Central memory CD8-positive, alpha-beta T cell (primary cell): ENCODE measurements at places on chromosomes 11 and 22.

GRCh38 chr11:68527585-68527984, 67.0 kb downstream of the PPP6R3 start:
- no peak for DNase-seq

DNA sequence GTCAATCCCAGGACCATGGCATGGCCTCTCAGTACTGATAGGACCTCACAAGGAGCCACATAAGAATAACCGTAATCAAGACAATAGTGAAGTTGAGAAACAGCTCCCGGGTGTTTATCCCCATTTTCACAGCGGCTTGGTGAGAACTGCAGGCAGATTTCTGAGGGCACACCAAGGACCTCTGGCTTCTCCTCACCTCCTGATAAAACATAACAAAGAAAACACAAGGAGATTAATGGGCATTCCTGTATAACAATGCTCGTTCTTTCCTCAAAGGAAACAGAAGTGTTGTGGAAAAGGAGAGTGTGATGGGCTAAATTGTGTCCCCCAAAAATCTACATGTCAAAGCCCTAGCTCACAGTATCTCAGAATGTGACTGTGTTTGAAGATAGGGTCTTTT, 4.0 kb downstream of the SLN start:
- no peak for DNase-seq

- DNase-seq, result no peak
These were observed 75.8 kb upstream of the SESN3 start for GRCh38 chr11:95306801-95307200.

GRCh38 chr11:36362902-36363301, 66.8 kb downstream of the PRR5L start:
- DNase-seq, result no peak

DNA sequence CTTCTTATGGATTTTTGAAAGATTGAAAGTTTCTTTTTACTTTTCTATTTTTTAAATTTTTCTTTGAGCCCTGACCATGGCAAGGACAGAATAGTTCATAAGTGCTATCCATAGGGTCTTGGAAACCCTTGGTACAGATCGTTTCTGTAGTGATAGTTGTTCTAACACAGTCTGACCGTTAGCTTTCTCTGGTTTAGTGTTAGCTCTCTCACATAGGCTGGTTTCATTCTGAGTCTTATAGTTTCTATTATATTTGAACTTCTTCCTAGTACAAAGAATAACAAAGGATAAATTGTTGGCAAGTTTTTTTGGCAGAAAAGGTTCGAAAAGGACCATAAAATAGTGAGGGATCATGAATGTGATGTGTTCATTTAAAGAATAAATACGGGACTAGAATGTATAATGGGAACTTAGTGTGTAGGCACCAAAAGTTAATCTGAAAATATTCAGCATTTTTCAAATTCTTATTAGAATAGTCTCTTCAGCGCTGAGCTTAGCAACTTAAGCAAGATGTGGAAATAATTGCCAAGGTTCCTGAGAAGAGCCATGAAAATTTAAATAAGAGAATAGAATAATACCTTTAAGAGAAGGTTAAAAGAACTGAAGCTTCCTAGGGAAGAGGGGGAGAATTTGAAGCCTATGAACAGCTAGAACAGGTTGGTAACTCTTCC, 24.1 kb downstream of the FDX1 start:
- DNase-seq, result no peak

GRCh38 chr11:62245271-62245753, 3.3 kb downstream of the SCGB1D2 start:
- DNase-seq, result no peak

DNA sequence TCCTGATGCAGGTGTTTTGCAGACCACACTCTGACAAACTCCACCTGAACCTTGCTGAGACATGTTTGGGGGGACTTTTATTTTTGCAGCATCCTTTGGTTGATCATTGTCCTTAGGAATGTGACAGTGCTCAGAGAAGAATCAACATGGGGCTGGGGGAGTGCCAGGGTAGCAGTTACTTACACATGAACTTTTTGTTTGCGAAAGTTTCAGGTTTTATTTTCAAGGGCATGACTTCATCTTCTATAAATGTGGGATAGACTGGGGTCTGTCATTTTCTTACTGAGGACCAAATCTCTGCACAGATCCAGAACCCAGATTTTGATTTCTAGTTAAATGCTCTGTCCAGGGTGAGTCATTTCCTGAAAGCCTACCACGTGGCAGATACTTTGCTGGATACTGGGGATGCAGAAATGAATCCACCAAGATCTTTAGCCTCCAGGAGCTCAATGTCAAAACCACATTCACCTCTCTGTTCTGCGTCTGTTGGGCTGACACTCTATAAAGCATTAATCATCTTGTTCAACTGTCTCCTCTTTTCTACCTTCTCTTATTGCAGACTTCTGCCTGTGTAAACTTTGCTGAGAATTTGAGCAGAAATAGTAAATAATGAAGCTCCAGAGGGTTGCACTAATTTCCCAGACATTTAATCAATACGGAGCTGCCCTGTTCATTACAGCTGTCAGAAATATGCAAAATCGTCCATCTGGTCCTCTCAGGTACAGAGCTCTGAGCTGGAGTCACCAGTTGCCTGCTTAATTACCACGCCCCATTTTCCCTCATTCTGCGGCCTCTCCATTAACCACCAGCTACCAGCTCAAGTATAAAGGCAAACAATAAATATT, 387.9 kb downstream of the MIAT start:
- no peak for DNase-seq

- DNase-seq, result no peak
These were observed 8.6 kb downstream of the TBCEL start for GRCh38 chr11:121032546-121032945.

GRCh38 chr11:78392854-78393253, 24.8 kb downstream of the GAB2 start:
- no peak for DNase-seq

DNA sequence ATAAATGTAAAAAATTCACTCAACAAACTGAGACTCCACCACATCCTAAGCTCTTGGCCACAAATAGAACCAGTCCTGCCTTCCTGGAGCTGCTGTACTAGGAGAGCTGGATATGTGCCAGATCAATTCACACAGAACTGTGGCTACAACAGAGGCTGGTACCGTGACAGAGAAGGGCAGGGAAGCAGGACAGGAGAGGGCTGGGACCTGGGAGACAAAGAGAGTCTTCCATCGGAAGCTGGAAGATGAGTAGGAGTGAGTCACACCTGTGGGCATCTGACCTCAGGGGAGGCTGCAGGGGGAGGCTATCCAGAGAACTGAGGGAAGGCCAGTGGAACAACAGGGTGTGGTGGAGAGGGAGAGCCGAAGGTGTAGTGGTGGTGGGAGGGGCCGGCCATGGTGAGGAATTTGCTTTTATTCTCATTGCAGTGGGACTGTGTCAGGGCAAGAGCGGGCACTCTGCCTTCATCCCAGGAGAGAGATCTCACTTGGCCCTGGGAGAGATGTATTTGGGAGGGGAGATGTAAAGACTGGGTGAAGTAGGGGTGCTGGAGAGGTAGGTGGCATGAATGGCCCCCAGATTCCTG, 1.9 kb upstream of the LTBP3 start:
- DNase-seq, result no peak

DNA sequence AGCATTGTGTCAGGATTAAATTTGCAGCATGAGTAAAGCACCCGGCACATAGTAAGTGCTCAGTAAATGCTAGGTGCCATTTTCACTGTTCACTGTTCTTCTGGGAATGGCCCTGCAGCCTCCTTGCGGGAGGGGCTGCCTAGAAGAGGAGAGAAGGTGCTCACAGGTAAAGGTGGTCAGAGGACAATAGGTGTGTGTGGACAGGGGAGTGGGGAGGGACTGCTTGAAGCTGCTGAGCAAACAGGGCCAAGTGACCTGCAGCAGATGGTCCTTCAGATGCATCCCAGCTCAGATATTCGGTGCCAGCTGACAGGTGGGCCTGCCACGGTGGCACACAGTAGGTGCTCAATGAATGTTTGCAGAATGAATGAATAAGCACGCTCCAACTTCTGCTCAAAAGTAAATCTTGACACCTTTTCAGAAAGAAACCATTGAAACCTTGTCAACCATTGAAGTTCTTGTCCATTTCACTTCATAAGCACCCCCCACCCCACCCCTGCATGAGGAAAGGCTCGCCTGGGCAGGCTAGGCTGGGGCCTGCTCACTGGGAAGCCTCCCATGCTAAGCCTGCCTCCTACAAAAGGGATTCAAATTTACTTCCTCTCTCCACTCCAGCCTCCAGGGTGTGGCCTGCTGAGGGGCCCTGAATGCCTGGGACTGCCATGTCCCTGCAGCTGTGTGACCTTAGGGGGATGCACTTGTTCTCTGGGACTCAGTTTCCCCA, 1.6 kb downstream of the KIAA0930 start:
- no peak for DNase-seq

GRCh38 chr11:126465573-126466188, 110.2 kb downstream of the ST3GAL4 start:
- DNase-seq, result no peak

DNA sequence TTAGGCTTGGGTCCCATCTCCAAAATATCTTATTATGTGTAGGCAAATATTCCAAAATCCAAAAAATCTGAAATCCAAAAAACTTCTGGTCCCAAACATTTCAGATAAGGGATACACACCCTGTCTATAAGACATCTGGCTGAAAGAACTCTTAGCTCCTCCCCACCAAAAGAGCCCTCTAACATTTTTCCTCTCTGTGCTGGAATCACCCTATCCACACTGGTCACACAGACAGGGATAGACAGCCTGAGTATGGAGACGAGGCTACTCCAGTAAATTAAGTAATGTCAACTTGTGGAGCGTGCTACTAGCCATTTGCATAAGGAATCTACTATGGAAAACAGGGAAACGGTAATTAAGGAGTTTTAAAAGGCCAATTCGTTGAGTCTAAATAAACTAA, 24.9 kb downstream of the ATP6V1E1 start:
- no peak for DNase-seq

DNA sequence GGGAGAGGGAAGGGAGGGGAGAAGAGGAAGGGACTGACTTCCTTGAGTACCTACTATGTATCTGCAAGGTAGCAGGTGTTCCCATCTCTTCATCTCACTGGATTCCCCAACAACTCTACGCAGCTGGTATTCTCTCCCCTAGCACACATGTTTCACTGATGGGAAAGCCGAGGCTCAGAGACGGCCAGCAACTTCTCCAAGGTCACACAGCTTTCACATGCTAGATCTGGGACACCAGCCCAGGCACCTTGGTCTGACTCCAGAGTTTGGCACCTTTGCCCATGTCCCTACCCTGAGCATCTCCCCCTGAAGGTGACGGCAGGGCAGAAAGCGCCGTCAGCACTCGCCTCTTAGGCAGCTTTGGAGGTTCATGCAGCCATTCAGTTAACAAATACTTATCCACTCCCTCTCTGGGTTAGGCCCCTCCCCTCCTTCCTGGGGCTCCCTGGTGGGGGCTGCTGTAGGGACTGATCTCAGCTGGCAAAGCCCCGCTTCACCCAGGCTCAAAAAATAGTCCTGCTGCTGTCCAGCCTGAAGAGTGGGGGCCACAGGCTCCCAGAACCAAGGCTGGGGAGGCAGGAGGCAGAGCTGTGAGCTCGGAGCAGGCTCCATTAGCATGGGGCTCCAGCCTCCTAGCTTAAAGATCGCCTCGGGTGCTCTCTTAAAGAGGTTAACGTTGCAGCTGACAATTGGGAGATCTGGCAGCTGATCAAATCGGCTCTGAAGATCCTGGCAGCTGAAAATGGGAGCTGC, 79.4 kb downstream of the IGLL1 start:
- DNase-seq, result no peak

DNA sequence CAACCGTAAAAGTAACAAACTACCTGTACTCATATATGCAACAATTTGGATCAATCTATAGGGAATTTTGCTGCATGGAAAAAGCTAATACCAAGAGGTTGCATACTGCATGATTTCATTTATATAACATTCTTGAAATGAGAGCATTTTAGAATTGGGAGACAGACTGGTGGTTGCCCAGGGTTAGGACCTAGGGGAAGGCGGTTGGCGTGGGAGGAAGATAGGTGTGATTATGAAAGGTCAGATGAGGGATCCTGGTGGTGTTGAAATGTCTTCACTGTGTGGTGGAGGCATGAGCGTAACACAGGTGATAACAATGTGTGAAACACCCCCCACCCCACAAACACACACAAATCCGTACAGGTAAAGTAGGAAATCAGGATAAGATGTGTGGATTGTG, 176.6 kb upstream of the ZBED5 start:
- no peak for DNase-seq

DNA sequence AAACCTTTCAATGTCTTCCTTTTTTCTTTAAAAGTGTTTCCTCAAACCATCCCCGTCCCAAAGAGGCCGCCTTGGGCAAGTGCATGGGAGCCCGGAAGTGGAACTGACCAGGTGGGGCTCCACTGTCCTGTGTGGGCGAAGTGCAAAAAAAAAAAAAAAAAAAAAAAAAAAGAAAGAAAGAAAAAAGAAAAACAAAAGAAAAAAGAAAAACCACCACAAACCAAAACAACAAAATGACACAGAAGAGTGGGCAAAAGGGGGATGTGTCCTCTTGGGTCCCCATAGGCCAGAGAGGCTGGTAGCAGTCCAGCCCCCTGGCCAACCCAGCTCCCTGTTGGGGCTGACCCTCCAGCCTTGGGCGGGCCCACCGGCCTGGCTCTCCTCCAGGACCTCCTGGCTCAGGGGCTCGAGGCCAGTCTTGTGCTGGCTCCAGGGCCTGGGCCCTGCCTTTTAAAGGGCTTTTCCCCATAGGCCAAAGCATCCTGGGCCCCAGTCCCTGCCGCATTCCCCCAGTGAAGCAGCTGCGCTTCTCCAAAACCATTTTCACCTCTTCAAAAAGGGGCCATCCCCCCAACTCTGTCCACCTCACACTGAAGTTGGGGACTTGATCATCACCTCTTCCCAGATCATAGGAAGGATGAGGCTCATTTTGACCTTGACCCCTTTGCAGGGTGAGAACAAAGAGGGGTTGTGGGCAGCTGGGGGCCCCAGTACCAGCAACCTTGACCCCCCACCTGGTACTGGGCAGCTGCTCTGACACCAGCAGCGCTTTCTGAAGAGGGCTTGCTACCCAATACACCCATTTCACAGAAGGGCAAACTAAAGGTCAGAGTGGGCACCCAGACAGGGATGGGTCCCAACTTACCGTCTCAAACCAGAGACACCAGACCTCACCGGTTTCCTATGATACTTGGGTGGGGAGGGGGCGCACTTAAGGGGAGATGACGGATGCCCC, 9.4 kb downstream of the CBX6 start:
- no peak for DNase-seq

DNA sequence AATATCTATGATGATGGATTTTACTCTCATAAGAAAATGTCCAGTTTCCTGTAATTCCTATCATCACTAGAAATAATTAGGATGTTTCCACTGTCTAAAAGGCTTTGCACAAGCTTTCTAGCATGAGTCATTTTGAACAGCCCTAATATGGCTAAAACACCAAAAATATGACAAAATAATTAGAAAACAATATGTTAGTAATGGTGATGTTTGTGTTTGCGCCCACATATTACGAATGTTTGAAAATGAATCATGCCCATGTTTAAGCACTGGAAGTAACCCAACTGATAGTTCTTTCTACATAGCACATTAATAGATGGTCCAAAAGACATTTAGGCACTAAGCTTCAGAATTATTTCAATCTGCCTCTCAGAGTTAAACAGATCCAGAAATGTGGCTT, 96.0 kb downstream of the TRPC6 start:
- no peak for DNase-seq

GRCh38 chr11:95565724-95566141, 223.8 kb downstream of the FAM76B start:
- DNase-seq, result no peak
